Stimulated activated naive CD4-positive, alpha-beta T cell treated with Interleukin-2 at 50 U/mL for 16 hours (primary cell): ENCODE measurements at places on chromosomes 3 and 15.
A peak's percentile ranks its signal among the peaks of the same experiment; 100 is the strongest.

- no peak for DNase-seq
Observed at GRCh38 chr15:80970658-80971057, 19.0 kb downstream of the MESD start.

GRCh38 chr3:101978348-101978747, 129.0 kb downstream of the NFKBIZ start:
- DNase-seq = no peak

DNA sequence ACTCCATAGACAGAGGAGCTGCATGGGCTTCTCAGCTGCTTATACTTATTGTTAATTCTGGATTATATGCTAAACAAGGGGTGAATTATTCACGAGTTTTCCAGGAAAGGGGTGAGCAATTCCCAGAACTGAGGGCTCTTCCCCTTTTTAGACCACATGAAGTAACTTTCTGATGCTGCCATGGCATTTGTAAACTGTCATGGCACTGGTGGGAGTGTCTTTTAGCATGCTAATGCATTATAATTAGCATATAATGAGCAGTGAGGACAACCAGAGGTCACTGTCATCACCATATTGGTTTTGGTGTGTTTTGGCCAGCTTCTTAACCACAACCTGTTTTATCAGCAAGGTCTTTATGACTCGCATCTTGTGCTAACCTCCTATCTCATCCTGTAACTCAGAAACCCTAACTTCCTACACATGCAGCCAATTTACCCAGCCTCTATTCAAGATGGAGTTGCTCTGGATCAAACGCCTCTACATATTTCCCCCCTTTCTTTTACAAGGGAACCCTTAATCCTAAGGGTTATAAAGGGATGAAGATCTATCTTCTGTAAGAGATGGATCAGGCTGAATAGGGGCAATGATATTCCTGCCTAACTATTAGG, 12.1 kb upstream of the DMXL2 start:
- no peak for DNase-seq

GRCh38 chr15:85037641-85038040, 56.0 kb downstream of the PDE8A start:
- no peak for DNase-seq

DNA sequence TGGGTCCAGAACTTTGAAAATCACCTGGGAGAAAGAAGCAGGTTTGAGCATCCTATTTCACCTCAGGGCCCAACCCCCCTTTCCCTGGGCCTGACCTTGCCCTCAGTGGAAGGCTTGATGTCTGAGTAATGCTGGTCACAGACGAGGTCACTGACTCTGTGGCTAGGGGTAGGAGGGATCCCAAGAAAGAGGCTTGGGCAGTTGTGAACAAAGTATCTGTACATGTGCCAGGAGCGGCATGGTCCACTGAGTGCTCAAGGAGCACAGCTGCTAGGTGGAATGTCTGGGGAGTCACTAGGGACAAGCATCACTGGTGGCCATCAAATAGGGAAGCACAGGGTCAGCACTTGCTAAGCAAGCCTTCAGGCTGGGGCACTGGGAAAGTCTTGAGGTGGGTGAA, 7.3 kb downstream of the CCDC71 start:
- no peak for DNase-seq

DNA sequence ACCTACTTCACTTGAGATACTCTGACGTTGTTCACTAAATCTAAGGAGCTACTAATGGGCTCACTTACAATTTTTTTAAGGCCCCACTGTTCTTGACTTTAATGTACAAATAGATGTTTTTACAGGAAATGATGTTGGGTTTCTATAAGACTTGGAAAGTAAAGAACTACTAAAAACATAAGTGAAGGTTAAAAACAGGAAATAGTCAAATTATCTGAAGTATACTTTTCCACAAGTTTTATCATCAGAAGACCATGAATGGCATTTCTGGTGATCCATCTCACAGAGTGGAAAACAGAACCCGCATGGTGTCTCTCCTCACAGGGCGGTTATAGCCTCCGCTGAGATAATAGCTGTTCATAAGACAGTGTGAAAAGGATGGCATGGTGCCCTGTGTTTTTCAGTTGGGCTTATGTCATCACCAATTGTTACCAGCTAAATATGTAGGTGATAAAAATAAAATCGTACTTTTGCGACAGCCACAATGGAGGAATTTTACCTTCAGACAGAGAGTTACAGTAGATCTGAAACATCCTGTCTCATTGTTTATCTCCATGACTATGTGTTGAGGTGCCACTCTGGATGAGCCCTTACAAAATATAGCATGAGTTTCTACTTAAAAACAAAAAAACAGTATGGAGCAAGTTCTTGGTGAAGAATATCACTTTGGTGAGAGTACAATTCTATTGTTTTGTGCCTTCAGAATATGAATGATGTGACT, 462.4 kb downstream of the RAP2B start:
- peak; percentile 29 for DNase-seq

- no peak for DNase-seq
Observed at GRCh38 chr15:99408236-99409096, 157.2 kb downstream of the LRRC28 start.

DNA sequence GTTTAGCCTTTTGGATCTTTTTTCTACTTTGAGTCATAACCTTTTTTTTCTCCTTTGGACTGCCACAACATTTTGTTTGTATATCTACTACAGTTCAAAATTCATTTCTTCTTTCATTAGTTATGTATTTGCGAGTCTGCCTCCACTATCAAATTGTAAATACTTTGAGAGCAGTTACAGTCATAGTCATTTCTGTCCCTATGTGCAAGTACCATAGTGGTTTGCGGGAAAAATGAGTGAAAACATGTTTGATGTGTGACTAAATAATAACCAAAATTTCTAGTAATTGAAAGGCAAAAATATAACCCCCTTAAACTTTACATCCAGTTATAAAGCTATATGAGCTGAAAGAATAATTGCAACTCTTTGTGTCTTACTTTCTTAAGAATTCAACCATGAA, 45.8 kb upstream of the CCDC50 start:
- DNase-seq = no peak

DNA sequence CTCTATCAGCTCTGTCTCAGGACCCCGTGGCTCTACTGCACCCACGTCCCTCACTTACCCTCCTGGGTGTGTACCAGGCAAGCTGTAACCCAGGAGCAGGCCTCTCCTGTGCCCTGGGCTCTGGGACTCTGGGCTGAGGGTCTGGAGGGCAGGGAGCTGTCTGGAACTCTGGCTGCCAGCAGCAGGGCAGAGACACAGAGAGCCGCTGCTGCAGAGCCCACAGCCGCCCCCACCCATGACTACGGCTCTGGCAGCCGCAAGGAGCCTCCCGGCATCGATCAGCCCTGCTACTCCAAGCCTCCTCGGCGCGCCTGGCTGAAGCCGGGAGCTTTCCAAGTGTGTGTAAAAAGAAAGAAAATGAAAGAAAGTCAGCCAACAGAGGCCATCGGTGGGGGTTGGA, 103.7 kb upstream of the ATP2B2 start:
- DNase-seq = no peak

- no peak for DNase-seq
Observed at GRCh38 chr15:71687902-71688508, 122.3 kb upstream of the NR2E3 start.

DNA sequence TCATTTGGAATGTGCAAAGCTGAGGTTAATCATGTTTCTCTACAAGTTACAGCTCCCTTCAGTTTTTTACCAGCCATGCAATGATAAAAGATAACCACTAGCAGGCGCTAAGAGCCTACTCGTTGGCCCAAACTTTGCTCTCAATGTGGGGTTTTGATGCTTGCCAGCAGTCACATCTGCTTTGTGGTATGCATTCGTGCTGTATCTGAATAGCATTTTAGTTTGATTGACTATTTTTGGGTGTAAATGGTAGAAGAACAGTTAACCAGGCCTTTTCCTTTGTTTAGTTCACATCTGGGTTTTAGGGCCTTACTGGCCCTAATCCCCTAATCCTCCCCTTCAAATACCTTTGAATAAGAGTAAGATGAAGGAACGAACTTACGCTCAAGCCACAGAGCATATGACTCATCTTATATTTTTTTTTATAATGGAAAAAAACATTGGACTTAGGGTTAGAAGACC, 4.4 kb upstream of the CLDN11 start:
- no peak for DNase-seq

DNA sequence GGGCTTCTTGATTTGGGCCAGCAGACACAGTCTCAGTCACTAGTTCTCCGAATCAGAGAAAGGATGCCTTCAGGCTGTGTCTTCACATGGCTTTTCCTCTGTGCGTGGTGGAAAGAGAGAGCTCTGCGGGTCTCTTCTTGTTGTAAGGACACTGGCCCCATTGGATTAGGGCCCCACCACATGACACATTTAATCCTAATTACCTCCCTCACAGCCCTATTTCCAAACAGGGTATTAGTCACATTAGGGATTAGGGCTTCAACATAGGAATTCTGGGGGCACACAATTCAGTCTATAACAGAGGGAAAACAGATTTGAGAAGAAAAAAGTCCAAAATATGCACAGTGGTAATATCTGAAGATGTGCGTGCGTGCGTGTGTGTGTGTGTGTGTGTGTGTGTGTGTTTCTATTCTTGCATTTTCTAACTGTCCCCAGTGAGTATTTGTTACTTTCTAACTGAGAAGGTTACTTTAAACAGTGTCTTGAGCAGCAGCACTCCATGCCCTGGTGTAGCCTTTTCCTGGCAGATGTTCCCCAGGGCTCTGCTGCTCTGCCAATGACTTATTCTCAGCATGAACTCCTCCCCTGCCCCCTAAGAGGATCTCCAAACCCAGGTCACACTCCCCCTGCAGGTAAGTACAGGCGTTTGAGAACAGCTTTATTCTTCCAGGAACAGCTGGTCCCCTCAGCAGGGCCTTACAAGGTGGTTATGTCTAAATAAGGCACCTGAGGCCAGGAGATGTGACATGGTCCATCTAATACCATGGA, 72.9 kb downstream of the RPL39L start:
- peak; percentile 23 for DNase-seq

GRCh38 chr3:34102288-34102687, 303.9 kb downstream of the PDCD6IP start:
- no peak for DNase-seq

DNA sequence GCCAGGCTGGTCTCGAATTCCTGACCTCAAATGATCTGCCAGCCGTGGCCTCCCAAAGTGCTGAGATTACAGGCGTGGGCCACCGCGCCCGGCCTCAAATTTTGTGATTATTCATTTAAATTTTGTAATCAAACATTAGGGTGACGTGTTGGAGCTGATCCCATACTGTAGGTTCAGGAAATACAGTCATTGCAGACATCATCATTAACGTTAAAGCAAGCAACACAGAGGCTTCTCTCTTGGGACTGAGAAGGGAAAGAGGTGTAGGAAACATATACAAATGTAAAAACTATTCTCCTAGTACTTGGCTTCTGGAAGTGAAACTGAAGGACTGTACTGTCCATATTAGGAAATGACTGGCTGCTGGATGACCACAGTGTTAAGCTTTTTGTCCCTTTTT, 11.1 kb upstream of the ARID3B start:
- no peak for DNase-seq

- DNase-seq = no peak
Observed at GRCh38 chr15:20345401-20345958, 196.1 kb downstream of the GOLGA6L6 start.

GRCh38 chr15:56207092-56207491, 36.6 kb downstream of the RFX7 start:
- DNase-seq = no peak

DNA sequence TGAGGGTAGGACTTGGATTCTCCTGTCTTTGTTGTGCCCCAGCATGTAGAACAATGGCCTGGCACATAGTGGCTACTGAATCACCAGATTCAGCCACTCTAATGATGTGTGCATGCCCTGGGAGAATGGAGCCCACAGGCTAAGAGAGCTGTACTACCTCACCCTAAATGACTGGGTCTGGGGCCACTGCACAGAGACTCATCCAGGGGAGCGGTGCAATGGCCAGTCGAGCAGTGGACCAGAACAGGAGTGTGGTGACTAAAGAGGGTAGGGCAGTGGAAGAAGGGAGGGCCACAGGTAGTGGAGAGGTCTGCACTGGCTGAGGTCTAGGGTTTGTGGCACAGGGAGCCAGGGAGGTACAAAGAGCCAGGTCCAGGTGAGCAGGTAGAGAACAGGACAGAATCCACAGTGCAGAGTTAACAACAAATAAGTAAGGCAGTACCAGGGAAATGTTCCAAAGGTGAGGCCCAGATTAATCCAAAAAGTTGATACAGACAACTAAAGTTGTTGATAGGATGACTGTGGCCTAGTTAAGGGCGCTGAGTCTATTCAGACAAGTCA, 142.7 kb upstream of the ATP11B start:
- DNase-seq = no peak

GRCh38 chr3:38011111-38011510, 18.3 kb downstream of the PLCD1 start:
- no peak for DNase-seq

- DNase-seq = no peak
Observed at GRCh38 chr3:52402101-52402521, 42.8 kb downstream of the SEMA3G start.

DNA sequence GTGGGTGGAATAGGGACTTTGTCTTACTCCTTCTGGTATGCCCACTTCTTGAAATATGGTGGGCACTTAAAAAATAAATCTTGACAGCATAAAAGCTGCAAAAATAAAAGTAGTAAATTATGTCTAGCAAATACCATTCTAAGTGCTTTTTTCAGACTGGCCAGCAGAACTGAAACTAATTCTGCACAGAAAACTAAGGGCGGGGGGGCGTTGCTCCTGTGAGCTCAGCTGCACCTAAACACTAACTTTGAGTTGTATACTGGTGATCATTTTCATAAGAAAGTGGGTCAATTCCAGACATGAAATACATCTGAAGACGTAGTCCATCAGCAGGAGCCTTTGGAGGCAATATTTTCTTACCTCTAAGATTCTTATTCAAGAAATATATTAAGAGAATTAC, 114.8 kb downstream of the WDR76 start:
- DNase-seq = no peak
